ENCODE measurements at places on chromosomes 12 and 14.

GRCh38 chr12:14442221-14442881 lies 76.9 kb downstream of the ATF7IP start:
- no peak for DNase-seq

DNA sequence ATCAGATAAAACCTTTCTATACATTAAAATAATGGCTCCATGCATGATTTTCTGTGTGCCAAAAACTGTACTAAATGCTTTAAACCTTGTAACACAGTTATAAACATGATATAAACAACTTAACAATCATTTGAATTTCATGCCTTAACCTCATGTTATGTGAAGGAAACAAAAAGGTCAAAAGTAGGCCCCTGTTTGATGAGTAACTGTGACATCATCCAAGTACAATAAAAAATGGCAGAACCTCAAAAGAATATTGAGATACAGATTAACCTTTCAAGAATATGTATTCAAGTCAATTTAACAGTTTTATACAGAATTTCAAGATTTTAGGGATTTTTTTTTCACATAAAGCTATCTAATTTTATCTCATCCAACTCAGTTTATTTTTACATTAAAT lies 310.7 kb upstream of the DCN start:
- no peak for DNase-seq

DNA sequence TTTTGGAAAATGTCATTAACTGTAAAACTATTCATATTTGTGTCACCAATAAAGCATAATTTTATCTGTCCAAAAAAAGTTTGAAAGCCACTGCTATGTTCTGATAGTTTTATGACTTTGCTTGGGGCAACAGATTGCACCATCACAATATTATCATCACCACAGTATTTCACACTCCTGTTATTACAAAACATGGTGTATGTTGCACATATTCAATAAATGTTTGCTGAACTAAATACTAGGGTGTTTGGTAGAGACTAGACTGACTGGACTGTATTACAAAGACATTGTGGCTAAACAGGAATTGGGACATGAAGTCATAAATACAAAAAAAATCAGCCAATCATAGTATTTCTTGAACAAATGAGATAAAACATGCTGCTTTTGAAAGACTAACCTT lies 55.1 kb downstream of the PAWR start:
- no peak for DNase-seq

GRCh38 chr14:30907659-30908057 lies 33.3 kb downstream of the COCH start:
- no peak for DNase-seq

DNA sequence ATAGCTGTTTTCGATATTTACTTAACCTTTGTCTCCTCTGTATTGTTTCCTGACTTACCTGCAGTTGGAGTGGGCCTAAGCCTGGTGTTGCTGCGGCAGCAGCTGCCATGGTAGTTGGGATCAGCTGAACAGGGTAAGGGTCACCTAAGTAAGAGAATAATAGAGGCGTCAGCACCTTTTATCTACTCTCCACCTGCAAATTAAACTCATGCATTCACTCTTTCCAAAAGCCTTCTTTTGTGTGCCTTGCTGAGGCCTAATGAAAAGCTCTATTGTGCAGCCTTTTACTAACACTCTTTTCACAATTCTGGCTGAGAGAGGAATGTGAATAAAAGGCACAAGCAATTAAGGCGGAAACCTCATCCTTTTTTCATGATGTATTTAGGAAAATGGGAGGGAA lies 308.7 kb downstream of the SOX5 start:
- DNase-seq = no peak

- DNase-seq = no peak
Measured at GRCh38 chr12:129675947-129676346, 227.9 kb downstream of the TMEM132D start.

DNA sequence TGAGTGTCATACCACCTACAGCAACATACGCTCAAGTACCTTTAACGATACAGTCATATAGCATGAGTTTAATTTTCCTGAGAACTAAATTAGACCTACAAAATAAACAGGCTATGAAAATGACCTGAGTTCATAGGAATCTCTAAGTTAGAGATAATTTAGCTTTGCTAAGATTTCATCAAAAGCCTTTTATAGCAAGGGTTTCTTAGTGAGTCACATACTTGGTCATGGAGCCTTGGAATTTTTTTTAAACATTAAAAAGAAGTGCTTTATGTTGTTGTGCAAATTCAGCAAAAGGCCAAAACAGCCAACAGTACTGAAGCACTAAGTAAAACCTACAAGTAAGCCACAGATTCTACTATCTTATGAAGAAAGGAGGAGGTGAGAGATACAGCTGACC lies 93.6 kb upstream of the FERMT2 start:
- no peak for DNase-seq

DNA sequence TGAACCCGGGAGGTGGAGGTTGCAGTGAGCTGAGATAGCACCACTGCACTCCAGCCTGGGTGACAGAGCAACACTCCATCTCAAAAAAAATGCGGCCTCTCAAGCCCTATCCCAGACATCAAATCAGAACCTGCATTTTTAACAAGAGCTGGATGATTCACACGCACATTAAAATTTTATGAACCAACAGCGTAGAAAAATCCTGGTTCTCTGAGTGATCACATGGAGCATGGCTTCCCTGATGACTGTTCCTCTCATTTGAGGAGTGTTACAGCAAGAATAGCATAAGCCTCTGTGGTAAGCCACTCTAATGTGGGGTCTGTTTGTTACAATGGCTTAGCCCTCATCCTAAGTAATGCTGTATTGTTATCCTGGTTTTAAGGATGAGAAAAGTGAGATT lies 163.6 kb downstream of the BRMS1L start:
- no peak for DNase-seq

GRCh38 chr12:93197067-93197593 lies 180.6 kb upstream of the NUDT4 start:
- no peak for DNase-seq
